ENCODE measurements at places on chromosomes 4 and X. TPM values are rescaled to one million over a fixed set of nuclear protein-coding genes. Genes with fewer than 3 reads are reported as not detected.
A peak's percentile ranks its signal among the peaks of the same experiment; 100 is the strongest.

DNA sequence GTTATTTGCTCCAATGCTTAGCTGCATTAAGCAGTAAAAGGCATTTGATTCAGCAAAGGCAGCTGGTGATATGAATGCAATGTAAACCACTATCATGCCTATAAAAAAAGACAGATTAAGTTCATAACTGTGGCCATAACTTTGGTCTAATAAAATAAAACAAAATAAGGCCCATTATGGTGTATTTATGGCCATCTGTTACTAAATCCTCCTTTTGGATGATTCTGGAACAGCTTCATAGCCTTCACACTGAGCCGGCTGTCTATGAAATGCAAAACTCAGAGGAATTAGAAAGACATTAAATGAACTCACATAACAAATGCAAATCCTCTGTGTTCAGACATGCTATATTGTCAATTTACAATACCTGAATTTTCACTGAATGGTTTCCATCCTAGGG, 223.7 kb upstream of the FAT4 start:
- no peak overlapping the region for H3K27ac ChIP-seq
- H3K27me3 ChIP-seq, result no peaks in the 10 kb centered on the region
- no peaks in the 10 kb centered on the region for H3K36me3 ChIP-seq

The SPARCL1 gene
- total RNA-seq, result 4.0 TPM

The ATP8A1 gene
- total RNA-seq, result 2.4 TPM

The STARD8 gene
- total RNA-seq, result 1.4 TPM

DNA sequence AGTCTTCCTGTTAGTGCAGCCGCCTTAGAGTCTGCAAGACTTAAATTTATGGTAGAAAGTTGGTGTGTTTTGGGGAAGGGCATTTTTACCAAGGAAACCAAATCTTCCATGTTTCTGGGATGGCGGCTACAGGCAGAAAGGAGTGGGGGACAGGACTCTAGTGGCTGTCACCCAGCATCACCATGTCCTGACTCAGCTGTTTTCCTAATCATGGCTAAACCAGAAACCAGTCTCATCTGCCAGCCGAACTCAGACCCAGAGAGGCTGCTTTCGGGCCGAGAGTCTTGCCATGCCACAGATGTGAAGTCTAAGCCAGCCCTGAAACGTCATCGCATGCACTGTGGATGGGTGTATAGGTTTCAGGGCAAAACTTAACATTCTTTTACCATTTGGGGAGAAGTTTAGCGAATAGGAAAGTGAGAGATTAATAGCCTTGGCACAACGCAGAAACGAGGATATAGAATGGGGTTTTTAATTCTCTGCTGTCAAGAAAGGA, 109.6 kb downstream of the ENPP6 start:
- H3K27ac ChIP-seq, result no peak overlapping the region
- no peak for DNase-seq
- no peaks in the 10 kb centered on the region for H3K4me1 ChIP-seq
- no peak overlapping the region for H3K4me3 ChIP-seq
- no peaks in the 10 kb centered on the region for H3K36me3 ChIP-seq

The CHRDL1 gene
- total RNA-seq, result 0.63 TPM

GRCh38 chr4:16687011-16687410, 211.4 kb downstream of the LDB2 start:
- H3K4me3 ChIP-seq, result no peak overlapping the region
- DNase-seq, result no peak
- no peaks in the 10 kb centered on the region for H3K36me3 ChIP-seq
- H3K27ac ChIP-seq, result no peak overlapping the region

The PF4V1 gene
- 0.78 TPM for total RNA-seq

- DNase-seq, result peak; percentile 77
- peaks cover 34% of the 10 kb centered on the region for H3K36me3 ChIP-seq
- no peak overlapping the region for H3K27ac ChIP-seq
- peaks cover 42% of the 10 kb centered on the region for H3K4me1 ChIP-seq
- no peak overlapping the region for H3K4me3 ChIP-seq
Measured at GRCh38 chr4:5756271-5756670, 45.3 kb downstream of the EVC start.

DNA sequence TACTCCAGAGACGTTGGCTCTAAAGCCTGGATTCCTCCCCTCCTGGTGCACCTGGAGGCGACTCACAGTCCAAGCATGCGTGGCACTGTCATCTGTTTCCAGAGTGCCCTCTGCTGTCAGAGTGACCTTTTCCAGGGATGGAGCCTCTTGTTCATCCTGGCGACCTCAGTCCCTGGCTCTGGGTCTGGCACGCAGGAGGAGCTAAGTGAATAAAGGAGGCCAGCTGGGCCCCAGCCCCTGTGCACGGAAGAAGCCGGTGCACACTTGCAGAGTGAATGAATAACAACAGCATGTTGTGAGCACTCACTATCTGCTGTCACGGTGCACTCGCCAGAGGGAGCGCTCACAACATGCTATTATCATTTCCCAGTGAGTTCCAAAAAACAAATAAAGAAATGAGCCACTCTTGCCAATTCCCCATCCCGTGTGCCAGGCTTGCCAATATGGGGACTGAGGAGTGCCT, 27.8 kb upstream of the PSAPL1 start:
- no peak for DNase-seq
- H3K27me3 ChIP-seq, result peaks cover 9% of the 10 kb centered on the region
- H3K27ac ChIP-seq, result no peak overlapping the region
- no peaks in the 10 kb centered on the region for H3K36me3 ChIP-seq
- H3K4me1 ChIP-seq, result no peaks in the 10 kb centered on the region

GRCh38 chr4:27692158-27692557, 831.5 kb downstream of the STIM2 start:
- H3K27me3 ChIP-seq, result peaks cover 34% of the 10 kb centered on the region
- no peaks in the 10 kb centered on the region for H3K36me3 ChIP-seq
- no peak overlapping the region for H3K4me3 ChIP-seq
- no peak for DNase-seq
- no peak overlapping the region for H3K27ac ChIP-seq

The DHRSX gene
- total RNA-seq, result 42.2 TPM

The PABPC1L2B gene
- total RNA-seq, result not detected

DNA sequence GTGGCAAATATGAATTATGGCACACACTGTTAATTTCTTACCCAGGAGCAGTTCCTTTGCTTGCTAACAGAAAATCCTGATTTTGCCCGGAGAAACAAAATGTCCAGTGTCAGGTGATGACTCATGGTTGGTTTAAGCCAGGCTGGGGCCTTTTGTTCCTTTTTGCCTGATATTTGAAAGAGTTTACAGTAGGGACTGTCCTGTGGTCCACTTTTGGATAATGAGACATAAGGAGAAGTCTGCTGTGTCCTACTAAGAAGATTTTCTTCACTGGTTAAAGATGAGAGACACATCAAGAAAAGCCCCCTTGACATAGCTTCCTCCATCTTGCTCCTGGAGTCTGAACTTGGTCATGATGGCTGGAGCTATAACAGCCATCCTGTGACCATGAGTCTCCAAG, 12.1 kb upstream of the DRD5 start:
- no peak overlapping the region for H3K4me3 ChIP-seq
- H3K27ac ChIP-seq, result no peak overlapping the region
- H3K36me3 ChIP-seq, result no peaks in the 10 kb centered on the region
- no peaks in the 10 kb centered on the region for H3K4me1 ChIP-seq

GRCh38 chr4:41448934-41449333, 89.0 kb upstream of the LIMCH1 start:
- DNase-seq, result no peak
- no peaks in the 10 kb centered on the region for H3K36me3 ChIP-seq
- no peaks in the 10 kb centered on the region for H3K4me1 ChIP-seq
- H3K4me3 ChIP-seq, result no peak overlapping the region
- H3K27ac ChIP-seq, result no peak overlapping the region
- H3K27me3 ChIP-seq, result peaks cover 6% of the 10 kb centered on the region

DNA sequence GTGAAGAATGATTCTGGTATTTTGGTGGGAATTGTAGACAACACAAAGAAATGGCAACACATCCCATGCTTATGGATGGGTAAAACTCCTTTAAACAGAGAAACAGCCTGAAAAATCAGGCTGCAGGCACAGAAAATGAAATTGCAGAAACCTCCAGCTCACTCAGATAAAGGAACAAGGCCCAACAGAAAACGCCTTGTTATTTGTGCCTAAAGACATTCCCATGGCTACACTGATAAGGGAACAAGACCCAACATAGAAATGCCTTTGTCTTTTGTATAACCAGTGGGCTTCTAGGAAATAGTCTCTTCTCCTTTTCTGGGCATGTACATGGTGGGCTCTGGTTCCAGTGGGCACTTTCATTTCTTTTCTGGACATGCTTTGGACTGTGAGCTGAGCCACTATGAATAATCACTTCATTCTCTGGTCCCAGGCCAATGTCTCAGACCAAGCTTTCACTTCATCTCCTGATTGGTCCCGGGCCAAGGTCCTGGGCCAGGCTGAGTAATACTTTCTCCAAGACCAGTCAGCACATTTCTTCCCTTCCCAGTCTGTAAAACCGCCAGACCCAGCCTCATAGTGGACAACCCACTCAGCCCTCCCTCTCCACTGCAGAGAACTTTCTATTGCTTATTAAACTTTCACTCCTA, 160.5 kb downstream of the TBX22 start:
- H3K27me3 ChIP-seq, result no peaks in the 10 kb centered on the region
- H3K4me1 ChIP-seq, result no peaks in the 10 kb centered on the region
- no peaks in the 10 kb centered on the region for H3K36me3 ChIP-seq
- no peak overlapping the region for H3K4me3 ChIP-seq

DNA sequence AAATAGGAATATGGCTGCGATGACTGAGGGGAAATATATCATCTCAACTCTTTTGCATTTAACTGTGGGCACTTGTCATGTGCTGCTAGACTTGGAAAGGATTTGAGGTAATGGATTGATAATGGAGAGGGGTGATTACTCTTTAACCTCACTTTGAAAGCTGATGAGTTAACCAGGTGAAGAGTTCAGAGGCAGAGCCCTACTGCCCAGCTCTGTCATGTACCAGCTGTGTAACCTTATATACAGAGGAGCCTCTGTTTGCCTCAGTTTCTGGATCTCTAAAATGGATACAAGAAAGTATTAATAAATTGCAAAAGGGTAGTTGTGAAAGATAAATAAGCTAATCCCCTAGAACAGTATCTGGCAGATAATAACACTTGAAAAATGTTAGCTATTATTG, 51.5 kb downstream of the WDR19 start:
- no peak overlapping the region for H3K4me3 ChIP-seq
- no peaks in the 10 kb centered on the region for H3K4me1 ChIP-seq
- no peak for DNase-seq
- no peaks in the 10 kb centered on the region for H3K27me3 ChIP-seq
- H3K27ac ChIP-seq, result no peak overlapping the region

- peaks cover 17% of the 10 kb centered on the region for H3K4me1 ChIP-seq
- no peak overlapping the region for H3K27ac ChIP-seq
- peaks cover 2% of the 10 kb centered on the region for H3K27me3 ChIP-seq
Measured at GRCh38 chrX:17547658-17548057, 172.7 kb downstream of the NHS start.

DNA sequence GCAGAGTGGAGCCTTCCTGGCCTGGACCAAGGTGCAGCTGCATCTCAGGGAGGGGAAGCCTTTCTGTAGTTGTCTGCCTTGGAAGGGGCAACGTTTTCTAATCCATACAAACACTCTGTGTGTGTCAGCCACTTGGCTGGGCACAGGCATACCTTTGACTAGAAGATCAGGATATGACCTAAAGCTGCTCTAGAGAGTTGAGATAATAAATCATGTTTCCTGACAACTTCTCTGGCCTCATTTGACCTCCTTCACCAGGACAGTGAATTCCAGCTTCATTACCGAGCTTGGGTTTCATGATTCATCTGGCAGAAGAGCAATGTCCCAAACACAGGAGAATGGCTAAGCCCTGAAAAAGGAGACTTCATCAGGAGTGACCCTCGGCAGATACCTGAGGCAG, 89.6 kb upstream of the KIT start:
- H3K4me1 ChIP-seq, result peaks cover 7% of the 10 kb centered on the region
- H3K27me3 ChIP-seq, result no peaks in the 10 kb centered on the region
- DNase-seq, result no peak
- H3K36me3 ChIP-seq, result no peaks in the 10 kb centered on the region

GRCh38 chr4:146646593-146647325, 8.1 kb downstream of the POU4F2 start:
- peaks cover 3% of the 10 kb centered on the region for H3K4me1 ChIP-seq
- peaks cover 88% of the 10 kb centered on the region for H3K27me3 ChIP-seq
- H3K36me3 ChIP-seq, result peaks cover 2% of the 10 kb centered on the region
- no peak for DNase-seq

The RASGEF1B gene
- total RNA-seq, result 0.84 TPM

- no peaks in the 10 kb centered on the region for H3K27me3 ChIP-seq
- no peak for DNase-seq
- H3K4me3 ChIP-seq, result no peak overlapping the region
- H3K27ac ChIP-seq, result no peak overlapping the region
- peaks cover 24% of the 10 kb centered on the region for H3K4me1 ChIP-seq
- peaks cover 61% of the 10 kb centered on the region for H3K36me3 ChIP-seq
Measured at GRCh38 chr4:26429910-26430309, 60.4 kb downstream of the CCKAR start.

DNA sequence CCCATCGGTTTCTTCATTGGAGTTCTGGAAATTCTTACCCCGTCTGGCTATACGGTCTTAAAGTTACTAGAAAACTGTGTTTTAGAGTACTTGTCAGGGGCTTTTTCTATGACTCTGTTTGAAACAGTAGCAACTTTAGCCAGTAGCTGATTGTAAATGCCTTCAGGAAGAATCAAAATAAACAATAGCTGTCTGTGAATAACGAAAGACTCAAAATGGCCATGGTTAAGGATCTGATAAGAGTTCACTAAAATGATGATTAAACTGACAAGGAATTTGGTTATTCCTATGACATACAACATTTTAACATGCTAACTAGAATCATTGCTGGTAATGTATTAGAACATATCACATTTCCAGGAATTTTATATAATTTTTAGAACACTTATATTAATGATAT, 191.0 kb downstream of the EVC2 start:
- peaks cover 6% of the 10 kb centered on the region for H3K27me3 ChIP-seq
- no peak overlapping the region for H3K27ac ChIP-seq
- no peaks in the 10 kb centered on the region for H3K4me1 ChIP-seq
- H3K36me3 ChIP-seq, result no peaks in the 10 kb centered on the region
- no peak for DNase-seq

- H3K27me3 ChIP-seq, result peaks cover under 1% of the 10 kb centered on the region
- H3K36me3 ChIP-seq, result no peaks in the 10 kb centered on the region
- no peak for DNase-seq
- peaks cover under 1% of the 10 kb centered on the region for H3K4me1 ChIP-seq
Measured at GRCh38 chr4:118265312-118266144, 87.3 kb downstream of the PRSS12 start.

DNA sequence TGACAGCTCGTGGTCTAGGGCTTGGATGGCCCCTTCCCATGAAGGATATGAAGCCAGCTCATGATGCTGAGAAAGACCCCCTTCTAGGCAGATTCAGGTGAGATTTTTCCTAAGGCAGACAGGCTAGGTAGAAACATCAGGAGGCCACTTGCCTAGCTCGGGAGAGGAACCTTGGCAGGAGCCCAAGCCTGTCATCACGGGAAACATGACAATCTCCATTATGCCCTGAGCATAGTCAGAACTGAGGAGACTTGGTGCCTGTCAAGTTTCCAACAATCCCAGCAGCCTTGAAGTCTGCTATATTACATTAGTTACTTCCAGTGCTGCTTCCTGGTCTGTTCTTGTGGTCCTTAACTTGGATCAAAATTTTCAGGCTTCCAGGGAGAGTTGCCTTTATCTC, 18.7 kb upstream of the WDR1 start:
- peaks cover 8% of the 10 kb centered on the region for H3K27me3 ChIP-seq
- no peak overlapping the region for H3K27ac ChIP-seq
- H3K4me1 ChIP-seq, result peaks cover under 1% of the 10 kb centered on the region
- no peaks in the 10 kb centered on the region for H3K36me3 ChIP-seq
- no peak overlapping the region for H3K4me3 ChIP-seq

The PABPC1L2A gene
- total RNA-seq, result not detected

GRCh38 chr4:119643306-119644042, 14.9 kb upstream of the PDE5A start:
- H3K4me3 ChIP-seq, result no peak overlapping the region
- no peak overlapping the region for H3K27ac ChIP-seq
- no peaks in the 10 kb centered on the region for H3K36me3 ChIP-seq
- no peaks in the 10 kb centered on the region for H3K27me3 ChIP-seq
- no peak for DNase-seq

Measured in osteocyte (in vitro differentiated cells).